CD14-positive monocyte (primary cell): ENCODE measurements at places on chromosomes 11 and 22.

DNA sequence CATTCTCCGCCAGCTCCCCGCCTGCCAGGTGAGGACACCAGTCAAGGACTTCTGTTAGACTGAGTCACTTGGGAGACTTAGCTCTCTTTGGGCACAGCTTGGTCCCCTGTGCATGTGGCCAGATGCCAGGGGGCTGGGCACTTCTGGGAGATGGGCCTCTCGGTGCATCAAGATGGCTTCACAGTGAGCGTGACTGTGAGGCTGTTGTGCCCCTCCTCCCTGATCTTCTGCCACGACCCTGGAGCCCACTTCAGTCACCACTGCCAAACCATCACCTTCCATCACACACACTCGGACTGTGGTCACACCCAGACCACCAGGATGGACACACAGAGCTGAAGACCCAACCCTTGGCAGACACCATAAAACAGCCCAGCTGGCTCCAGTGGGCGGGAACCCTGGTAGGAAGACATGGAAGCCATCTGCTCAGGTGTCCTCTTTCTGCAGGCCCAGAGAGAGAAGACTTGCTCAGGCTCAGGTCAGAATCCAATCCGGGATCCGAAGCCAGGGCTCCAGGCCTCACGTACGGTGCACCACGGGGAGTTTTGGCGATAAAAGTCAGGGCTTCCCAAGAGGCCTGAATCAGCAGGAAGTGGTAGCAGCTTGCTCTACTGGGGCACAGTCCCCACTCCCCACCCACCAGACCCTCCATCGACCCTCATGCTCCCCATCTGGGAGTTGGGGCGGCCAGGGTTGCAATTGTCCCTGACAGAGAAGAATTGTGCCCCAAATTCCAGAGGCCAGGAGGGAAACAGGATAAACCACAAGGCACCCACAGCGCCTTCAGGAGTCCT is 29.8 kb upstream of the CD5 start:
- no peak for DNase-seq

GRCh38 chr11:4370166-4370565 is 2.0 kb upstream of the OR52B4 start:
- DNase-seq: no peak

DNA sequence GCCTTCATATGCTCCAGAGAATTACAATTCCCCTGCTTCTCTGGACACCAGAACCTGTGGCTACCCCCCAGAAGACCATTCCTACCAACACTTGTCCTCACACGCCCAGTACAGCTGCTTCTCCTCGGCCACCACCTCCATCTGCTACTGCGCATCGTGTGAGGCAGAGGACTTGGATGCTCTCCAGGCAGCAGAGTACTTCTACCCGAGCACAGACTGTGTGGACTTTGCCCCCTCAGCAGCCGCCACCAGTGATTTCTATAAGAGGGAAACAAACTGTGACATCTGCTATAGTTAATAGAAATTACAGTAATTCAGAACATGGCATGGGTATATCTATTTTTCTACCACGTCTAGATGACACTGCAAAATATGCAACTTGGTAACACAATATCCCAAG is 9.8 kb downstream of the POU2AF3 start:
- DNase-seq: no peak

GRCh38 chr22:49005557-49005956 is 822.1 kb downstream of the BRD1 start:
- no peak for DNase-seq

DNA sequence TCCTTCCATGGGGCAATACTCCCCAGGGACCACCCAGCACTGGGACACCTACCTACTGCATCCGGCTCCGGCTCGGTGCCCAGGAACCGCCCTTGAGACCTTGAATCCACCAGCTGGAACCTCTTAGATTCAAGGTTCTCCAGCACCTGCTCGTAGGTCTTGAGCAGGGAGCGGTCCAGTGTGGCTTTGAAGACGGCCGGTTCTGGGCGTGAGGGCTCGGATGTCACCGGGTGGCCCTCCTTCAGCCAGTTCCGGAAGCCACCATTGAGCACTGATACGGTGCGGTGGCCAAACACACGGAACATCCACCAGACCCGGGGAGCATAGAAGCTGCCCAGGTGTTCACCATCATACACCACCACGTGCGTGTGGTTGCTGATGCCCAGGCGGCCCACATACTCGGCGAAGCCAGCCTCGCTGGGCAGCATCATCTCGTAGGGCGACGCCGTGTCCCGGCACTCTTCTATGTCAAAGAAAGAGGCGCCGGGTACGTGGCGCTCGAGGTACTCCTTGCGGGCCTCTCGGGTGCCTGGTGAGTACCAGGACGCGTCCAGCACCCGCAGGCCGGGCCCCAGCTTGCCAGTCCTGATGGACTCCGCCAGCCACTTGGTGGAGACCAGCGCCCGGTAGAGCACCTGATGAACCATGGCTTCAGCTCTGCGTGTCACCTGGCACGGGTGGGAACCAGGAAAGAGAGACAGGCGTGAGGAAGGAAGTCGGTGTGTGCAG is 997 bp downstream of the TST start:
- DNase-seq: no peak

GRCh38 chr22:49320714-49321476 is 506.8 kb downstream of the BRD1 start:
- DNase-seq: no peak
